Daoy (cell line): ENCODE measurements at places on chromosomes 5 and 9. TPM values are rescaled to one million over a fixed set of nuclear protein-coding genes. Genes with fewer than 3 reads are reported as not detected.

DNAH5 gene
- total RNA-seq = 6.1 and 12.3 TPM in 2 replicates

HACD4 gene
- not detected in 2 replicates for total RNA-seq

DNA sequence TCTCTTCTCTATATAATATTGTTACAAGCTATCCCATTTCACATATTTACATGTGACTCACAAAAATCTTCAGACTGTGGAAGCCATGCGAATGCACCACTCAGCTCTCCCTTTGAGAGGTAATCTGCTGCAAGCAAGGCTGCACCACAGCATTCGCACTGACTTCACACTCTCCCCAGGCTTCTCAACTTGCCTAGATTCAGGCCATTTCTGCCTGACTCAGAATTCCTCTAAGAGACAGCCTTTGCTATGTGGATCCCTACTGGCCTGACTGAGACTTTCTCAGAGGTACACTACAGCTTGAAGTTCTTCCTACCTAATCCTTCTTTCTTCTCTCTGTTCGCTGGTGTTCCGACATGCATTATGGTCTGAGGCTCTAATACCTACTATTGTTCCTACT lies 21.1 kb upstream of the DMRTA1 start:
- DNase-seq = no peak

CACFD1 gene
- 2.6 and 3.8 TPM in 2 replicates for total RNA-seq

- DNase-seq = no peak
Measured at GRCh38 chr9:89877051-89878002, 272.5 kb downstream of the GADD45G start.

DNA sequence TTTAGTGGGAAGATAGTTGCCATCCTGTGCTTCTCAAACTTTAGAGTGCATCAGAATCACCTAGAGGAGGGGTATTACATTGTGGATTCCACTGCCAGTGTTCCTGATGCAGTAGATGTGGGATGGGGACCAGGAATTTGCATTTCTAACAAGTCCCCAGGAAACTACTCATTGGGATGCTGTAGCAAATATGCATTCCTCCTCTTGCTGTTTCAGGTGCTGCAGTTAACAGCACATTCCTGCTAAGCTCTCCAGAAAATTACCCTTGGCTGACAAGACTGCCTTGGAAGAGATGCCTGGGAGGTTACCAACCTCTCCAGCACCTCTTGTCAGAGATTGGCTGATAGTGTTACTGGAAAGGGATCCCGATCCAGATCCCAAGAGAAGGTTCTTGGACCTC lies 270.5 kb downstream of the OSTF1 start:
- DNase-seq = no peak
